ENCODE measurements at places on chromosomes 1 and 21.

- no peak for DNase-seq
Measured at GRCh38 chr1:183516725-183517124, 44.4 kb downstream of the SMG7 start.

- DNase-seq: no peak
Measured at GRCh38 chr1:224067621-224068457, 46.1 kb upstream of the FBXO28 start.

- no peak for DNase-seq
Measured at GRCh38 chr21:15333951-15334350, 269.2 kb upstream of the NRIP1 start.

DNA sequence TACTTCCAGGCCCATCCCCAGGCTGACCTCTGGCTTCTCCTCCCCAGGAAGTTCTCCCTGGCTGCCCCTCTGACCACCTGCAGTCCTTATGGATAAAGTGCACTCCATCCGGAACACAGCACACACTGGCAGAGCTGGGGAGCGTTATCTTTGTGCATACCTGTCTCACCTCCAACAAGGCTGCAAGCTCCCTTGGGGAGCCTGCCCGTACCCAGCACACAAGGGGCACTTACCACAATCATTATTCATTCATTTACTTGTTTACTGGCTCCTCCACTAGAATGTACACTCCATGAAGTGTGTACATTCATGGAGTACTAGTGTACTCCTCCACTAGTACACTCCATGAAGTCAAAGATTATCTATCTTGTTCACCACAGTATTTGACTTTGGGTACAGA, 30.3 kb downstream of the GLIS1 start:
- DNase-seq: no peak

DNA sequence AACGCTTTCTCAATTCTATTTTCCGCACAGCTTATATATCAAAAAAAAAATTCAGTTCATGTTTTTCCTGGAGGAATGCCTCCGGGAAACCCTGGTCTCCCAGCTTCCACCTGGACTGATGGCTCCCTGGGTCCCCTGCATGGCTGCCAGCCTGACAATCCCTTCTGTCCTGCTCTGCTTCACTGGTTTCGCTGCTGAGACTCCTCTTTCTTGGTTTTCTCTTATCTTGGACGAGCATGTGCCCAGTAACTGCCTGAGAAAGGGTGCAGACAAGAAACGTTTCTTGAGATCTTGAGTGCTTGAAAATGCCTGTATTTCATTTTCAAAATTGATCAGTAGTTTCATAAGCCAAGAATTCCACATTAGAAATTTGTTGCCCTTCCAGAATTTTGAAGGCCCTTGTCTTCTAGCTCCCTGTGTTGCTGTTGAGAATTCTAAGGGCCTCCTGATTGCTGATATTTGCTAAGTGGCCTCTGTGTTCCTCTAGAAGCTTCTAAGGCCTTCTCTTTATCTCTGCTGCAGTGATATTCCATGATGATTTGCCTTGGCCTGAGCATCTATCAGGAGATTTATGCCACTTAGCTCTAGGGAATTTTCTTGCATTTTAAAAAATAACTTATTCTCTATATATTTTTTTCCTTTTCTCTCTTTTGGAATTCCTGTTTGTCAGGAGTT, 44.7 kb downstream of the ETS2 start:
- no peak for DNase-seq

DNA sequence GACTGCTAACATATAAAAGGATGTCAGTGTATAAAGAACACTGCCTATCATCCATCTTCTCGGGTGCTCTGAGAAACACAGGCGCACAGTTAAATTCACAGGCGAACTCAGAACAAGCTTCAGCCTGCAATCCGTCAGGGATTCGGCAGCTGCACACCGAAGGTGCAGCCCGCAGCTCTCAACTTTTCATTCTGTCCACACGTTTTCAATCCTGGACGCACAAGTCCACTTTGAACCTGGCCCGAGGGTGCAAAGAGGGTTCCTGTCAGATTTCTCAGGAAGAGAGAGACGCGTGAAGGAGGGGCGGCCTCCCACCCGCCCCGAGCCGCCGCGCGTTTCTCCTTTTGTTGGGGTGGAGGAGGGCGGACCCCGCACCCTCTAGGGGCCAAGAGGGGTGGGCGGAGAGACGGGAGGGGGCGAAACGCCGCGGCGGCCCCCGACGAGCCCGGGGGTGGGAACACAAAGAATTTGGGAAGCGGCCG, 724 bp downstream of the DOCK7 start:
- DNase-seq: peak; percentile 1

DNA sequence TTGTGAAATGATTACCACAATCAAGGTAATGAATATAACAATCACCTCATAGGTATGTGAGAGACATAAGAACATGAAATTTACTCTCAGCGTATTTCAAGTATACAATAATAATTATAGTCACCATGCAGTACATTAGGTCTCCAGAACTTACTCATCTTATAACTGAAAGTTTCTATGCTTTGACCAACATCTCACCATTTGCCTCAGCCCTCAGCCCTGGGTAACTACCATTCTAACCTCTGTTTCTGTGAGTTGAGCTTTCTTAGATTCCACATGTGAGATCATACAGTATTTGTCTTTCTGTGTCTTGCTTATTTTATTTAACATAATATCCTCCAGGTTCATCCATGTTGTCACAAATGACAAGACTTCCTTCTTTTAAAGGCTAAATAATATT, 57.3 kb downstream of the AGO3 start:
- DNase-seq: no peak

- DNase-seq: no peak
Measured at GRCh38 chr1:161175771-161176453, 1.4 kb downstream of the B4GALT3 start.

DNA sequence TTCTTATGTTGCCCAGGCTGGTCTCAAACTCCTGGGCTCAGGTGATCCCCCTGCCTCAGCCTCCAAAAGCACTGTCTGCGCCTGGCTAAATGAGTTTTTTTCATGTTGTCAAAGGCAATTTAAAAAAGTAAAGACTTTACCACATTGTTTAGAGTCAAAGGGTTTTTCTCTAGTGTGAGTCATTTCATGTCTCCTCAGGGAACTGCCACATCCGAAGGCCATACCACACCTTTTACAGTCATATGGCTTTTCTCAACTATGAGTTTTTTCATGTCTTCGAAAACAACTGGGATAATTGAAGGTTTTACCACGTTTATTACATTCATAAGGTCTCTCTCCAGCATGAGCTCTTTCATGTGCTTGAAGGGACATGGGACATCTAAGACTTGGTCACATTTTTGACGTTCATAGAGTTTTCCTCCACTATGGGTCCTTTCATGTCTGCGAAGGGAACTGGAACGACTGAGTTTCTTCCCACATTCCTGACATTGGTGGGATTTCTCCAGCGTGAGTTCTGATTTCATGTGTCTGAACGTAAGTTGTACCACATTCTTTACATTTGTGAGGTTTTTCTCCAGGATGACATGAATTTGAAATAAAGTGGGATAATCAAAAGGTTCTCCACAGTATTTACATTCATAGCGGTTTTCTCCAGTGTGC, 65.6 kb downstream of the UCHL5 start:
- DNase-seq: no peak

GRCh38 chr1:235021321-235021720, 107.3 kb downstream of the TOMM20 start:
- no peak for DNase-seq

- DNase-seq: no peak
Measured at GRCh38 chr1:234782105-234782751, 172.2 kb upstream of the IRF2BP2 start.

DNA sequence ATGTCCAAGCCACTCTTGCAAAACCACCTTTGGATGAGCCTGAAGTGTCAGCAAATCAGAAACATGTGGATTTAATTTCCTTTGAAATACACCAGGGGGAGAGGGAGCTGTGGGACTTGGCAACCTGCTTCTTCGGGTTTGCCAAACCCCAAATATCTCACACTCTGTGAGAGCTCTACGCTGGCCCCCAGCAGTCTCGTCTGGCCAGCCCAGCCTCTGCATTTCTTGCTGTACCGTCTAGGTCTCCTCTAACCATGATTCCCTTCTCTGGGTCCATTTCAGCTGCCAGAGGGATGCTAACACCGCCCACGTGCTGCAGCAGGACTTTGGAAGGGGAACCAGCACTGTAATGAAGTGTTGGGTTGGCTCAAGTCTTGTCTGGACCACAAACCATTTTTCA, 114.6 kb downstream of the MRPS6 start:
- DNase-seq: no peak

DNA sequence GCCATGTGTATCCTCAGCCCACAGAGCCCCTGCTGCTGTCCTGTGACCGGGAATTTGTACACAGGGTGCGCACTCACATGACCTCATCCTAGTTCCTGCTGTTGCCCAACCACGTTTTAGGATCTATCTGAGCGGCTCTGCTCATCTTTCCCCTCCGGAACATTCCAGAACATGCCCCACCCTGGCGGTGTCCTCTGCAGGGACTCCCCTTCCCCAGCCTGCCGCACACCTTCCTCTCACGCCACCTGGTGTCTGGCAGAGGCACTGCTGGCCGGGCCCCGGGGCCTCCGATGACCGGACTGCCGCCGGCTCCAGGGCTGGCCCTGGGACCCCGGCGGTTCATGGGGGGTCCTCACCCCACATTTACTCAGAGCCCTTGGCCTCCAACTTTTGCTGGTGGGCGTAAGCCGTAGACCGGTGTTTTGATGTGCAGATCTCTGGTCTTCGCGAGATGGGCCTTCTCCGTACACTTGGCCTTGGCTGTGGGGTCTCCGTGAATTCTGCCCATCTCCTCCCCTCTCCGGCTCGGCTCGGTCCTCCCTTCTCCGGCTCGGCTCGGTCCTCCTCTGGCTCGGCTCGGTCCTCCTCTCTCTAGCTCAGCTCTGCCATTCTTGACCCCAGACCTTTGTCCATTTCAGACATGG, 29.5 kb downstream of the ARHGEF16 start:
- peak; percentile 20 for DNase-seq

- DNase-seq: no peak
Measured at GRCh38 chr1:185850366-185850765, 116.2 kb downstream of the HMCN1 start.

DNA sequence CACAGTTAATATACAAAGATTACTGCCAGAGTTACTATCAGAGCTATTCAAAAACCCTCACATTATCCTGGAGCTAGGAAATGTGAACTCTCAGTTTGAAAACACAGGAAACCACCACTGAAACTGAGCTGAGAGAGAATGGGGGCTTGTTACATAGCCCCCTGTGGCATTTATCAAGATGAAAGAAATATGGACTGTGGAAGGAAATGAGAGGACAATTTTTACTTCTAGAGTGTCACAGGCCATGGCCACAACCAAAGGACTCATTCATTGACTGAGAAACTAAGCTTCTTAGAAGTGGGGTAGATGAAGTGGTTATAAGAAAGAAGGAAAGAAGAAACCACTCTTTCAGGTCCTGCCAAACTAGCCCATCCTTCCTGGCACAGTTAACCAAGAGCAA, 25.3 kb downstream of the DSTYK start:
- no peak for DNase-seq

GRCh38 chr1:101278845-101279244, 42.0 kb downstream of the S1PR1 start:
- DNase-seq: no peak

GRCh38 chr21:35072960-35073359, 23.9 kb upstream of the RUNX1 start:
- DNase-seq: no peak

DNA sequence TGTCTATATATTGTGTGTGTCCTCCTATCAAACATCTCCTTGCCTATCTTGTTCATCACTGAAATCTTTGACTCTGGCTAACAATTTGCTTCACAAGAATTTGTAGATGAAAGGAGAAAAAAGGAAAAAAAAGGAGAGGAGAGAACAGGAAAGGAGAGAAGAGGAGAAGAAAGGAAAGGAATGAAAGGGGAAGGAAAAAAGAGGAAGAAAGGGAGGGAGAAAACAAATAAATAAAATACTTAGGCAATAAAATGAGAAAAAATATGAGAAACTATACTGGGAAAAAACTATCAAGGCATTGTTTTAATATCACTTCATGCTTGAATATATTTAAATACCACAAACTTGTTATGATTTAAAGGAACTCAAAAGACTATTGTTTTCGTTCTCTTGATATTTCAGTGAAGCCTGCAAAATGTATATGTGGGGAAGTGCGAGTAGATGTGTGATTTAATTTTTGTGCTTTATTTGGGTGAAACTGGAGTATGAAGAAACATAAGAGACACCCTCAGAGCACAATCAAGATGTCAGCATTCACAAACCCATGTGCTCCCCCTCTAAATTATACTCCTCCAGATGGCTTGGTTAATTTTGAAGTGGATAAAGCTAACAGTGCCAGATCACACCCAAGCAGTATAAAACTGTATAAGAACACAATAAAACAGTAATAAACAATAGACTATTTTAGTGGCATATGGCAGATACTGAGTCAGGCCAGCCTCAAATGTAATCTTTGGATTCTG, 205.7 kb upstream of the SAMSN1 start:
- no peak for DNase-seq

DNA sequence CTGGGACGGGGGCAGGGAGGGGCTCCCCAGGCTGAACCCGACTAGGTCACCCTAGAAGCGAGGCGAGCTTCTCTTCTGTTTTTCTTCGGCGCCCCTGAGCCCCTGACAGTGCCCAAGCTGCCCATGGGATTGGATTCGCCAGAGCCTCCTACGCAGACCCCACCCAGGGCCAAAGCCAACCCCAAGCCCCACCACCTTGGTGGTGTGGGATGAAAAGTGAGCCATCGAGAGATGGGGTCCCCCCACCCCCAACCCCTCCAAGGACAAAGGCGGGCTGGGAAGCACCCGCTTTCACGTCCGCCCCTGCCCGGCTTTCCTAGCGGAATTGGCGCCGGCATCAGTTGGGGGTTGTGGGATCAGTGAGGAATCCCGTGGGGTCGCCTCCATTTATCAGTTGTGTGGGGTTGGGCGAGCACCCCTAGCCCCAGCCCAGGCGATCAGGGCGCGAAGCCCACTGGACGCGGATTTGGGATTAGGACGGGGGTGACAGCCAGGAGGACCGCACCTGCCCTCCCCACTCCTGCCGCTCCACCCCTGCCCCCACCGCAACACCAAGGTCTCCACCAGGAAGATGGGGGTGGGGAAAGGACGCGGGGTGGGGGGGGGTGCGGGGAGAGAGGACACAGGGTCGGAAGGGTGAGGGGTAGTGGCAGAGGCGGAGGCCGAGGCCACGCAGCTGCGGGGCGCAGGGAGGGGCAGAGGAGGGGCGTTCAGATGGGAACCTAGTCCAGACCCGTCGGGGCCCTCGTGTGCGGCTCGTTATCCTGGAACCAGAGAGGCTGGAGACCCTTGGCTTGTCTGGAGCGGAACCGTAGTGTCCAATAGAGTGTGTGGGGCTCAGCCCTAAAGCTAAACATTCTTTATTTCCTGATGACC, 4.4 kb downstream of the TSPEAR start:
- no peak for DNase-seq

- DNase-seq: no peak
Measured at GRCh38 chr21:42202321-42202720, 16.6 kb upstream of the ABCG1 start.

- DNase-seq: no peak
Measured at GRCh38 chr1:7278827-7279765, 492.0 kb upstream of the VAMP3 start.

- no peak for DNase-seq
Measured at GRCh38 chr1:185468626-185469025, 151.6 kb upstream of the IVNS1ABP start.

GRCh38 chr1:51314974-51315373, 15.4 kb downstream of the TTC39A start:
- DNase-seq: no peak
